CD8-positive, alpha-beta memory T cell (primary cell): ENCODE measurements at places on chromosomes 11 and 22. TPM values are rescaled to one million over a fixed set of nuclear protein-coding genes. Genes with fewer than 3 reads are reported as not detected.

Gene MN1
- total RNA-seq, result 0.13 TPM

DNA sequence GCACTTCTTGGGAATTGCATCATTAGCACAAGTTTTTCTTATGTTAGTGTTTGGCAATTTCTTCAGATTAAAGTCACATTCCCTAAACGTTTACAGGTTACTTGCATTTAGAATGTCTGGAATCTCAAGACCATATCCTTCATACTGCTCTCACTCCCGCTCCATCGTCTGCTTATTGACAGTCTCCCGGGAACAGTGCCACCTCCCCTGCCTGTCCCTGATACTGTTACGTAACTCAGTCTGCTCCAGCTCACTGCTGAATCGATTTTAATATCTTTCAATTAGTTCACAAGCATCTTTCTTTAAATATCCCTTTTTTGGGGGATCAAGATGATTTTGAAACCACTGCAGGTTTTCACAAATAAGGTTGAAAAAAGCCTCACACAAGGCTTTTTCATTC is 48.2 kb downstream of the GLYATL2 start:
- H3K36me3 ChIP-seq, result no peaks in the 10 kb centered on the region
- no peak overlapping the region for H3K4me3 ChIP-seq
- no peak for DNase-seq
- H3K27me3 ChIP-seq, result no peaks in the 10 kb centered on the region
- no peaks in the 10 kb centered on the region for H3K4me1 ChIP-seq

GRCh38 chr11:65915821-65916251 is 3.0 kb downstream of the C11orf68 start:
- H3K36me3 ChIP-seq, result peaks cover 6% of the 10 kb centered on the region
- no peak overlapping the region for H3K27ac ChIP-seq
- peaks cover 35% of the 10 kb centered on the region for H3K4me1 ChIP-seq
- H3K4me3 ChIP-seq, result no peak overlapping the region

GRCh38 chr11:62680825-62681240 is 2.0 kb upstream of the UBXN1 start:
- DNase-seq, result peak; percentile 4
- H3K27me3 ChIP-seq, result no peaks in the 10 kb centered on the region
- peaks cover 9% of the 10 kb centered on the region for H3K36me3 ChIP-seq
- H3K4me1 ChIP-seq, result peaks cover 19% of the 10 kb centered on the region
- H3K4me3 ChIP-seq, result no peak overlapping the region

Gene SYCE3
- total RNA-seq, result not detected

DNA sequence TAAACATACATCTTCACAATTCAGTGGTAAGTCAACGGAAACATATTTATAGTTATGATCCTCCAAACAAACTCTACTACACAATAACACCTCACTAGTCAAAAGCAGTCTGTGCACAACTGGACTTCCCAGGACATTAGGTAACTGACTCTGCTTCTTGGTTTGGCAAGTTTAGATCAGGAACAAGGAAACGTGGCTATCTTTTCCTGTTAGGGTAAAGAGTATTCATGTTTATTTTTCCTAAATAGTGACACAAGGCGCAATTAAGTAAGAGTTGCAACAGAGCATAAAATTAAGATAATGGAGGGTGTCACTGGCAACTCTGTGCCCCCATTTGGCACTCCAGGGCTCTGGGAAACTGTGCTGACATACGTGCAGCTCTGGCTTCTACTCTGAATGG is 70.2 kb upstream of the TP53AIP1 start:
- no peak overlapping the region for H3K27ac ChIP-seq
- DNase-seq, result no peak
- no peak overlapping the region for H3K4me3 ChIP-seq
- no peaks in the 10 kb centered on the region for H3K36me3 ChIP-seq

DNA sequence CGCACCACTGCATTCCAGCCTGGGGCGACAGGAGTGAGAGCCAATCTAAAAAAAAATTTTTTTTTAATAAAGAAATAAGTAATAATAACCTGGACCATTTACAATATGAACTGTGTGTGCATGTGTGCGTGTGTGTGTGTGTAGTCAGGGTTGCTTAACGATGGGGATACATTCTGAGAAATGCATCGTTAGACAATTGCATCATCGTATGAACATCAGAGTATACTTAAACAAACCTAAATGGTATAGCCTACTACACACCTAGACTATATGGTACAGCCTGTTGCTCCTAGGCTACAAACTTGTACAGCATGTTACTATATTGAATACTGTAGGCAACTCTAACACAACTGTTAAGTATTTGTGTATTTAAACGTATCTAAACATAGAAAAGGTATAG is 26.4 kb downstream of the RDX start:
- H3K4me3 ChIP-seq, result no peak overlapping the region
- H3K27ac ChIP-seq, result no peak overlapping the region
- H3K36me3 ChIP-seq, result no peaks in the 10 kb centered on the region

Gene MS4A4A
- 0.20 TPM for total RNA-seq

- peak overlapping the region; percentile 16 for H3K27ac ChIP-seq
- H3K36me3 ChIP-seq, result peaks cover 36% of the 10 kb centered on the region
- H3K4me3 ChIP-seq, result no peak overlapping the region
- H3K4me1 ChIP-seq, result peaks cover 43% of the 10 kb centered on the region
These were observed 3.4 kb downstream of the RAB1B start for GRCh38 chr11:66271816-66272215.

Gene PNPLA3
- total RNA-seq, result not detected

- H3K4me3 ChIP-seq, result no peak overlapping the region
- no peak for DNase-seq
- H3K4me1 ChIP-seq, result no peaks in the 10 kb centered on the region
These were observed 167.0 kb upstream of the E2F8 start for GRCh38 chr11:19407677-19408270.
